Right cardiac atrium (tissue), 5 donors: ENCODE measurements at places on chromosomes 3 and 15. TPM values are rescaled to one million over a fixed set of nuclear protein-coding genes. Genes with fewer than 3 reads are reported as not detected.

The GMPPB gene
- total RNA-seq = 12.6 TPM

The WDR93 gene
- not detected for total RNA-seq

The VEPH1 gene
- total RNA-seq = not detected

The XIRP1 gene
- total RNA-seq = 152 TPM

The ZKSCAN7 gene
- total RNA-seq = 3.1 TPM

DNA sequence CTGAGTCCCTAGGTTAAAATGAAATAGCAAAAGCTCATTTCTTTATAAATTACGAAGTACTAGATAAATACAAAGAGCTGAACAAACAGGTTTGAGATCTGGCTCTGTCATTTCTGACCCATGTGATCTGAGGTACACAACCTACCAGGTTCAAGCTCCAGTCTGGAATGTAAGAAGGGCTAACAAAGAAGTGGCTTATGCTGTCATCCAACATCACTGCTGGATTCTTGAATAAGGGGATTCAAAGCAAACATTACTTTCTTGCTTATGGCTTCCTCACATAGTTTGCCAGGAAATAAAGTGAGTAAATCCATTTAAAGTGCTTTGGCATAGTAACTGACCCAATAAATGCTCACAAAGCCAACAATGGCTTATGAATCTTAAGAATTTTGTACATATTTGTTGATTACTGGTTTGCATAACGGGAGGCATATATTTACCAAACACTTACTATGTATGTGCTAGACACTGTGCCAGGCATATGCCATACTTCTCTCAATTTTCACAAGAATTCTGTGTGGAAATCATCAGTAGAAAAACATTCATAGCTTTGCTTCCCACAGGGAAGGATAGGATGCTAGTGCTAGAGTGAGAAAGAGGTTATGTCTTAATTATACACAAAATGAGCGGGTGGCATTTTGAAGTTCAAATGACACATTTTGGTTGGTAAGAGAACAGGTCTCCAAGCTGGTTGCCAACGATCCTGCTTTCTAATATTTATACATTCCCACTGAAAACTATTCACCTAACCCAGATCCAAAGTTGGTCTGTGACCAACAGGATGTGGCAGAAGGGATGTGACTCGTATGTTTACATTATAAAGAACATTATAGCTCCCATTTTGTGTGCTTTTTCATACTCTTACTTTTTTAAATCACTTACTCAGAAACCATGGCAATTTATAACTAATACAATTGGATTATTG, 38.7 kb upstream of the CSPG5 start:
- DNase-seq = no peak

- DNase-seq = no peak
Measured at GRCh38 chr15:49060710-49061495, 14.7 kb upstream of the SECISBP2L start.

- peak; percentile 80 for DNase-seq
Measured at GRCh38 chr3:158105710-158106253, 438 bp downstream of the SHOX2 start.

DNA sequence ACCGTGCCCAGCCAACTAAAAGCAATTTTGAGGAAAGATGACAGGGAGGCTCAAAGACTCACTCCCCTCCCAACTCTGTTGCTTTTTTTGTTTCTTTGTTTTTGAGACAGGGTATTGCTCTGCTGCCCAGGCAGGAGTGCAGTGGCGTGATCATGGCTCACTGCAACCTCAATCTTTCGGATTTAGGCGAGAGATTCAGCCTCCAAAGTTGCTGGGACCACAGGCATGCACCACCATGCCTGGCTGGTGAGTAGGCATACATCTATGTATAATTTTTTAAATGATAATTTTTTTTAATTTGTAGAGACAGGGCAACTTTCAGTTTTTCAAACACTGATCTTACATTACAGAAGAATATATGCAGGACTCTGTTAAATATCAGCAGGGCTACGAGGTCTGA, 15.8 kb upstream of the THUMPD3 start:
- DNase-seq = no peak

DNA sequence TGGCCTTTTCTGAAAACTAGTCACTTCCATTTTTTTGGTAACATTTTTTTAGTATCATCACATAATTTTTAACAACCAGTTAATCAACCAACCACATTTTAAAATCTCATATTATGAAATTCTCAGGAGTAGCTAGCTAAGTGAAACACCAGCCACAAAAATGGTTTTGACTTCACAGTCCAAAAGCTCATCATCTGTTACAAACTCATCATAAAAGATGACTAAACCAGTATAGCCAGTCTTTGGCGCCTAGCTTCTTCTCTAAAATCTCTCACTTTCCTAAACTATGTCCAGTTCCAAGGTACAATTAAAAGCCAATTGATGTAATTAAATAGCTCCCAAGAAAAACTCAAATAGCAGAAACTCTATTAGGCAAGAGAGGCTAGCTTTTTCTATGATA, 88.2 kb upstream of the ZNF385D start:
- DNase-seq = no peak

DNA sequence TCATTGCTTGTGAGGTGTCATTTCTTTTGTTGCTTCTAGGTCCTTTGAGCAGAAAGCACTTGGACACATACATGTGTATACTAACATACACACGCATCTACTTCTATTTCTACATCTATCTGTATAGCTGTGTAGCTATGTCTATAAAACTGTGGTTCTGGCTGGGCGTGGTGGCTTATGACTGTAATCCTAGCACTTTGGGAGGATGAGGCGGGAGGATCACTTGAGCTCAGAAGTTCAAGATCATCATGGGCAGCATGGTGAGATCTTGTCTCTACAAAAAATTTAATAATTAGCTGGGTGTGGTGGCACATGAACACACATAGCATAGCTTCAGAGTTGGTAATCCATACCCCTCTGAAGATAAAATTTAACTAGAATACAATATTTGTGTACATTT, 65.0 kb upstream of the MAGI1 start:
- no peak for DNase-seq

DNA sequence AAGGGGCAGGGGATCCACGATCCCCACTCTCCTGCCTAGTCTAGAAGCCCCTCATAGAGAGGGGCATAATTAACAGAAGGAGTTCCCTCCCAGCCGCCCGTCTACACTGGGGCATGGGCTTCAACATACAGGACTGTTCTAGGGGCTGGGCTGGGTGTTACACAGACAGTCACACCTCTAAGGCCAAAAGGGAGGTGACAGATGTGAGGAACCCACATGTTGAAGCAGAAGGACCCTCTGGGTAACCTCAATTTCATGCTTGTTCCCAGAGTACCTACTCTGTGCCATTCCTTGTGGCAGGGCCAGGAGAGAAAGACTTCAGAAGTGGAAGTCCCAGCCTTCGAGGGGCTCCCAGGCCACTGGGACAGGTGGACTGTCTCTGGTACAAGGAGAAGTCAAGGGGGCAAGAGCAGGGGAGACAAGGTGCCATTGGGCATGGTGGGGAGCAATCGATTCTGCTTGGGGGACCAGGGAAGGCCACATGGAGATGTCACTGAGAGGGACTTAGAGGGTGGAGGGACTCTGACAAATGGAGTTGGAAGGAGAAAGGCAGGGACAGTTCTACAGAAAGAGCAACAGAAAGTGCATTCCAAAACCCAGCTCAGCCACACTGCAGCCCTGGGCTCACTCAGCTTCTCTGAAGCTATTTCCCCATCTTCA, 71.3 kb downstream of the CPN2 start:
- no peak for DNase-seq

GRCh38 chr15:35755237-35755802, 209.4 kb upstream of the DPH6 start:
- no peak for DNase-seq

- no peak for DNase-seq
Measured at GRCh38 chr3:61029194-61029593, 222.1 kb downstream of the FHIT start.

DNA sequence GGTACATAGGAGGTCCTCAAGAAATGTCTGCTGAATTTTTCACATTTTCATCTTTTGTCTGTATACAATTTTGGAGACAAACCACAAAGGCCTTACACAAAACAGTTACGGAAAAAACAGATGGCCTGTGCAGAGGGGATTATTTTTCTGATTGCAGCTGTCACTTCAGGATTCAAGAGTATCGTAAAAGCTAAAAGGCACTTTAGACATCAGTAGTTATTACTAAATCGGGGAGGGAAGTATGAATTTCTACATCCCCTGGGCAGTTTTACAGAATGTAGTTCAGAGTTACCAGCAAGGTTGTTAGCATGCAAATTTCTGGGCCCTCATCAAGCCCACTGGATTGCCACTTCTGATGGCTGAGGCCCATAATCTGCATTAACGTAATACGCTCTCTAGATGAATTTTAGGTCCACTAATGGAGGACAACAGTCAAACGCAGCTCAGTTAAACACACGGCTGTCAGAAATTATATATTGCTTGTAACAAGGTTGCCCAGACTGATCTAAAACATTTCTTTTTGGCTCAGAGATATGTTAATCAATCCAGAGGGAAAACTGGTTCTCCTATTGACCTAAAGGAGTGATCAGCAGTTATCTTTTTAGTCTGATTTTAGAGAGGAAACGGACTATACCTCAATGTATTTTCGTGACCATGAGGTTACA, 1.1 kb downstream of the RIOX2 start:
- DNase-seq = no peak

DNA sequence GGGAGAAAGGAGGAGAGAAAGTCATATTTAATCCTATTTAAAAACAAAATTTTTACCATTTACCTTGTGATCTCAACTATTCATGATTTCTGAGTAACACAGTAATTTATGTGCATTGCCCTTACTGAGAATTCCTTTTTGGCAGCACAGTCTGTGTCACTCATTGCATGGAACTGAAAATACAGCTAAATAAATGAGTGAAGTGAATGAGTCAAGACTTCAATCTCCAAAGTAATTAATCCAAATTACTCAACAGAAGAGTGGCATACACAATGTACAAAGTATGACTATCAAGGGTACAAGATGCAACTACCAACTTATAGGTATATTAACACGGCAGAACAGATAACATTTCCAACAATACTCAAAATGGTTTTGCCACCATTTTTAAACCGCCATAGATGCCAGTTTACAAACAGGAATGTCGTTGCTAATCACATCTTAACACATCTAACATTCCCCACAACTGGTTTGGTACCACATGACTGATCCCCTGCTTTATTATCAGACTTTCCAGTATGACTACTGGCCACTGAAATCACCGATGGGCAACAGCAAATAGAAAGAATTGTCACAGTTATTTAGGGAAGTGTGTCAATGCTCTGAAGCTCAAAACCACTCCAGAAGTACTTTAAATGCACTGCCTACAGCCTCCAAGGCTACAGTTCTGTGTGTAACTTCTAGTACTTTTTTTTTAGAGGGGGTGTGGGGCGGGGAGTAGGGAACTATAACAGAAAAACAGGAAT, 410.4 kb downstream of the SHQ1 start:
- no peak for DNase-seq

- no peak for DNase-seq
Measured at GRCh38 chr3:133293397-133294110, 106.3 kb upstream of the BFSP2 start.

DNA sequence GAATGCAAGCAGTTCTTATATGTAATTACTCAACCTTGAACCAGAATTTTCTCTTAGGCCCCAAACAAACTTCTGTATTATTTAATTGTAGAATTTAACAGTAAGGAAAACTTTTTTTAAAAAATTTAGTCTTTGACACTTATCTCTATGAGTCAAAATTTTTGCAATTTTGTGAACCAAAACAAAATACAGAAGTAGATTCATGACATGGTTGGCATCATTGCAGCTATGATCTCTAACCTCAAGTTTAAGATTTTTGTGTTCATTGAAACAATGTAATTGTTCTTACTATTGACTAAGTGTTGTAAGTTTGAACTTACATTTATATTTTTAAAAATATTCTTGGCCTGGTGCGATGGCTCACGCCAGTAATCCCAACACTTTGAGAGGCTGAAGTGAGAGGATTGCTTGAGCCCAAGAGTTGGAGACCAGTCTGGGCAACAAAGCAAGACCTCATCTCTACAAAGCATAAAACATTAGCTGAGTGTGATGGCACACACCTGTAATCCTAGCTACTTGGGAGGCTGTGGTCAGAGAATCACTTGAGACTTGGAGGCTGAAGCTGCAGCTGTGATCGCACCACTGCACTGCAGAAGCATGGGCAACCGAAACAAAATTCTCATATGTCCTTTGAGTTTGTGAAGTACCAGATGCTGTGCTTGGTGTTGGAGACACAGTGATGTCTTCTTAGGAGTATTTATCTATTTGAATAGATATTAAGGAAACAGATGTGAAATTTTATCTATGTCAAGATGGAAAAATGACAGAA, 39.7 kb downstream of the STT3B start:
- DNase-seq = no peak

DNA sequence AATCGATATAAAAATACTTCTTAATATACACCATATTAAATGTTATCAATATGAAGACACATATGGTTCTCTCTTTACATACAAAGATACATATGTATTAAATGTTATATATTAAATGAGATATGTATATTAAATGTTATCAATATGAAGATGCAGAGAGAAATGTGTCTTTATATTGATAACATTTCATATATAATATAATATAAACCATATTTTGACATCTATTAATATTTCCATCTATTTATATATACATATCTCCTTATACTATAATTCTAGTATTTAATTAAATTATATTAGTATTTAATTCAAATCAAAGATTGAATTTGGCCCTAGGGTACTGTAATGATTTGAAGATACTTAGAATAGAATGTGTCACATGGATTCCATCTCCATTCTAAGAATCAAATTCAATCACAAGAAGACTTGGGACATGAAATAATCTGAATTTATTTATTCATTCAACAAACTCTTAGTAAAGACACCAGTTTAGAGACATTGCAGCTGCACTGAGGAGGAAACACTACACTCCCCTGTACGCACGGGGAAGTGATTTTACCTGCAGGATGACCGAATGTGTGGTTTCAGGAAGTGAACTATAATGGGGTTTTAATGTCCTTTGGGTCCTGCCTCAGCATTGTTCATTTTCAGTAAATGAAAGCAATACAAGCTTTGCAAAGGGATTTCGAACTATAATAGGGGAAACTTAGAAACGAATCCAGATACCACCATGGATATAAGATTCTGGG, 365.1 kb downstream of the MECOM start:
- no peak for DNase-seq

DNA sequence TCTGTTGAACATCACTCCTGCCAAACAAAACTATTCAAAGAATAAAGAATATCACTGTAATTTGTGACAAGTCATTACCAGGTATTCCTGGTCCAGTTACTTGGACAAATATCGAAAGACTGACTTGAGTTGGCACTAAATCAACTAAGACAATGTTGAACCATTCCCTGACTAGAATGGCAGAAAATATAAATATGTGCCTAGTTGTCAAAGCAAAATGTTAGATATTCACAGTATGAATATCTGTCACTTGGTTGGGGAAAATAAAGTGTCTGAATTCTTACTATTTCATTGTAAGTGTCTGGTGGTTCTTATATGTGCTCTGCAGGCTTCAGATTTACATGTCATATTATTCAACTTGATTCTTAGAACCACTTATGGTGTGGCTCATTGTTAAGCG, 470.2 kb downstream of the NAALADL2 start:
- no peak for DNase-seq

DNA sequence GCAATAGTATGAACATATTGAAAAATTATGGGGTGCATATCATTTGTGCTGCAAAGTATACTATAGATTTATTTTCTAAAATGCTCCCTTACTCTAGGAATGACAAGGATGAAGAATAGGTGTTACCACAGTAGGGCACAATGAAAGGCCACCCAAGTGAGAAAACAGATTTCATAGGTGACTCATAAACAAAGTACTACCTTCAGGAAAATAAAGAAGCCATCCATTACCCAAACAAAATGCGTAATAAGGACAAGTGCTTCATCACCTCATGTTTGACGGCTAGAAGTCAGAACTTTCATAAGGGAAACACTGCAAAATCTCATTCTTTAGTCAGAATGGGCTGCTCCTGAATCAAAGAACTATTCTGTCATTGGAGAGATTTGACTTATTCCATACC, 116.6 kb downstream of the MFSD1 start:
- DNase-seq = no peak
